Right ventricle myocardium inferior (tissue), 1 donor: ENCODE measurements at places on chromosomes 2 and 18. TPM values are rescaled to one million over a fixed set of nuclear protein-coding genes. Genes with fewer than 3 reads are reported as not detected.
A peak's percentile ranks its signal among the peaks of the same experiment; 100 is the strongest.

- DNase-seq, result no peak
These were observed 178.6 kb downstream of the SEPTIN10 start for GRCh38 chr2:109435066-109435690.

- DNase-seq, result no peak
These were observed 161.4 kb downstream of the MYO3B start for GRCh38 chr2:170339322-170339721.

DNA sequence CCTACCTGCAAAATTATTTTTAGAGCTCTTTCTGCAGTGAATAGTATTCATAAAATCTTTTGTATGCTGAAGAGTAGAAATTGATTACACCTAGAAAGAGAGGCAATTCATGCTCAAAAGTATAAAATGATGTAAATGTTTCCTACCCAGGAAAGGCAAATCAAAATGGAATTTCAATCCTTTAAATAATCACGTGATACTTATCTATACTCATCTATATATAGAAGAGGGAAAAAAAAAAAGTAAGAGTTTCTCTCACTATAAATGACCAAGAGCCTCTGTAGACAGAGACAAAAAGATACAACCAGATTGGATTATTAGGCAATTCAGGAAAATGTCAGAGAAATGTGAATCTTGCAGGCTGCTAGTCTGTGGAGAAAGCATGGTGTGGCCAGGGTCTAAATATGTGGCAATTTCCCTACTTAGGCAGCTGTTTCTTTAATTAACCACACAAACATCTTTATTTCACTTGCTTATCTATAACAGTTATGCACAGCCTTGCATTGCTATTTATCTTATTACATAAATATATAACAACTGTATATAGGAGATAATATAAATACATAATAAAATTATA, 39.5 kb downstream of the METTL8 start:
- DNase-seq, result no peak

- DNase-seq, result no peak
These were observed 5.4 kb downstream of the ZNF521 start for GRCh38 chr18:25346561-25346960.

The SESTD1 gene
- total RNA-seq, result 40.5 TPM

- no peak for DNase-seq
These were observed 31.9 kb upstream of the ATP6V1B1 start for GRCh38 chr2:70903641-70904340.

DNA sequence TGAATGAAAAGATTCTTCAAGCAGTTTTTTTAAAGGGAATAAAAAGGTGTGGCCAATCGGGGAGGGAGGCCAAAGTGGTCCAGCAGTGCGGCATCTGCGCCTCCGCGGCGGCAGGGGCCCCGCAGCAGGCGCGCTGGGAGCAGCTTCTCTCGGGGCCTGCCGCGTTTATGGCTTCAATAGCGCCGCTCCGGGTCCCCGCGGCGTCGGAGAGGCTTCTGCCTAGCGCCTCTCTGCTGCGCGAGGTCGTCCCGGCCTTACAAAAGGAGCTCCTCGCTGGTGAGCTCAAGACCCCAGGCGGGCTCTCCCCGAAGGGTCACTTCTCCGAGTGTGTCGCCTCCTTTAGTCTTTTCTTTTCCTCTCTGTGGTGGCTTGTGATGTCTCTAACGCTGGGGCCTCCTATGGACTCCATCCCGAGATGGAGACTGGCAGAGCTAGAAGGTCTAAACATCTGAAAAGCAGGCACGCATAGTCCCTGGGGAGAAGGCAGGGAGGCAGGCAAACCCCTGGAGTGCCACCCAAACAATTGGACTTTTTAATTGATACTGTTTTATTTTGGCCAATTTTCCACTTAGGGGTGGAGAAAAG, 67.1 kb downstream of the SUMO1 start:
- DNase-seq, result no peak

- peak; percentile 65 for DNase-seq
These were observed 84.1 kb upstream of the EPB41L3 start for GRCh38 chr18:5627776-5628511.

- peak; percentile 32 for DNase-seq
These were observed 167.3 kb upstream of the GLI2 start for GRCh38 chr2:120568089-120568974.

GRCh38 chr2:232104076-232104646, 142.6 kb downstream of the DIS3L2 start:
- no peak for DNase-seq

The PASK gene
- total RNA-seq, result 1.4 TPM

The AQP12A gene
- total RNA-seq, result not detected

DNA sequence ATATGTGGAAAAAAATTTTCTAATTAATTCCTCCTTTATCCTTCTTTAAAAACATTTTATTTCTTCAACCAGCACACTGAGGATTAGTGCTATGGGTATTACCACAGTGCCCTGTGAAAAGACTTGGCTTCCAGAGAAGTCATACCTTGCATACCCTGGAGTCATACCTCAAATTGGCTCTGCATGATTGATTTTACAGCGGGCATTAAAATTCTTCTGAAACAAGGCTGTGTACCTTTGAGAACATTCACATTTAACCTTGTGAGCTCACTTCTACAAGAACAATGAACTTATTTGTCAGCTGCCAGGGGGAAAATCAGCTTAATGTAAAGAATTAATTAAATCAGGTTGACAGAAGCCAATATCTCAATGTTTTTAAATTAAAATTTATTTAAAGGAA, 44.6 kb downstream of the SLC35F5 start:
- DNase-seq, result no peak

DNA sequence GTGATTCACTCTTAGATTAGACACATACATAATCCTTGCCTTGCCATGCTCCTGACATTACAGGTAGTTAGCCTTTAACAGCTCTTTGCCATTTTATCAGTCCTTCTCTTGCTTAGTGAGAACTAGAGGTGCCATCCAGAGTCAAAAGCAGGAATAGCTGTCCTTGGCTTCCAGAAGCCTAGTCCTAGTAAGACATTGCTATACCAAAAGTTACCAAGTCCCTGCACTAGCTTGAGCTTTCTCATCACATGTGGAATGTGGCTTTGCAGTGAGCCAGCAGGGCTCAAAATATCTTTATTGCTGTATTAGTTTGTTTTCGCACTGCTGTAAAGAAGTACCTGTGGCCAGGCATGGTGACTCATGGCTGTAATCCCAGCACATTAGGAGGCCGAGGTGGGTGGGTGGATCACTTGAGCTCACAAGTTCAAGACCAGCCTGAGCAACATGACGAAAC, 104.7 kb upstream of the NOSTRIN start:
- no peak for DNase-seq

- peak; percentile 11 for DNase-seq
These were observed 82.2 kb downstream of the CELF4 start for GRCh38 chr18:37483221-37483971.

DNA sequence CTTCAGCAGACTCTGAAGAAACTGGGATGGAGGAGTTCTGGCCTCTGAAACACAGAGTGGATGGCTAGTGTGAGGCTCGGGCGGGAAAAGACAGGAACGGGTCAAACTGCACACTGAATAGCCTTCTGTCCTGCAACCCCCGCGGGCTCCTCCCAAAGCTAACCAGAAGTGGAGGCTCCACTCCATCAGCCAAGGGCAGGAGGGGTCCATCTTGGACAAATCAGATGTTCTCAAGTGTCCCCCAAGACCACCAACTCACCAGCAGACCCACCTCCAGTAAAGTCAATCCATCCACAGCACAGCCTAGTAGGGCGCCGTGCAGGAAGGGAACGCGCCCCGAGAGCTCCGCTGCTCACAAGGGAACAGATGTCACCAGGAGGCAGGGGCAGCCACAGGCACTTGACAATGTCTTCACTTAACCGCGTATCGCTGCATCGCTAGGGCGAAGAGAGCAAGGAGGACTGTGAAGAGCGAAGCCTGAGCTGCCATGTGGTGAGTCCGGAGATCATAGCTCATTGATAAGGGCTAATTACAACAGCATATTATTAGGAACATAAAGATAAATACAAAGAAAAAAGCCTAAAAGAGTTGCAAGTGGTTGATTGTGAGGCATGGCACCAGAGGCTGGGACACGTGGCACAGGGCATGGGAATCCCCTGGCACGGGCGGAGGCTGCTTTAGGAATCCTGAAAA, 494.6 kb upstream of the MYT1L start:
- DNase-seq, result no peak

The RALB gene
- total RNA-seq, result 52.0 TPM

DNA sequence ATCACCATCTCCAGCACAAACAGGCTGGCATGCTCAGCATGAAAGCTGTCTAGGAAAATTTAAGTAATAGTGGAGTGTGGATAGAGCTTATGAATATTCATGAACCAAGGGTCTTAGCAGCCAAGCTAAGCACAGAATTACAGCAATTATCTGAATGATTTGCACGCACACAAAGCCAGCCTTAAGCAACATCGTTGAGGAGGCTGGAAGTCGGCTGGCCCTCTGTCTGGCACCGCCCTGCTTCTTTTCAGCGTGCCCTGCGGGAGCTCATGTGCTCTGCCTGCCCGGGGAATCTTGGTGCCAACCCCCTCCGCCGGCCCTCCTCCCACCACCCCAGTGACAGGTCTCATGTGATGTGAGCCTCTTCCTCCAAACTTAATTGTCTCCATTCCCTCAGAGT, 540.1 kb downstream of the CMPK2 start:
- no peak for DNase-seq

GRCh38 chr2:98882971-98883779, 52.9 kb downstream of the CRACDL start:
- no peak for DNase-seq

GRCh38 chr2:40202798-40203400, 249.0 kb downstream of the SLC8A1 start:
- no peak for DNase-seq

The POTEF gene
- not detected for total RNA-seq

DNA sequence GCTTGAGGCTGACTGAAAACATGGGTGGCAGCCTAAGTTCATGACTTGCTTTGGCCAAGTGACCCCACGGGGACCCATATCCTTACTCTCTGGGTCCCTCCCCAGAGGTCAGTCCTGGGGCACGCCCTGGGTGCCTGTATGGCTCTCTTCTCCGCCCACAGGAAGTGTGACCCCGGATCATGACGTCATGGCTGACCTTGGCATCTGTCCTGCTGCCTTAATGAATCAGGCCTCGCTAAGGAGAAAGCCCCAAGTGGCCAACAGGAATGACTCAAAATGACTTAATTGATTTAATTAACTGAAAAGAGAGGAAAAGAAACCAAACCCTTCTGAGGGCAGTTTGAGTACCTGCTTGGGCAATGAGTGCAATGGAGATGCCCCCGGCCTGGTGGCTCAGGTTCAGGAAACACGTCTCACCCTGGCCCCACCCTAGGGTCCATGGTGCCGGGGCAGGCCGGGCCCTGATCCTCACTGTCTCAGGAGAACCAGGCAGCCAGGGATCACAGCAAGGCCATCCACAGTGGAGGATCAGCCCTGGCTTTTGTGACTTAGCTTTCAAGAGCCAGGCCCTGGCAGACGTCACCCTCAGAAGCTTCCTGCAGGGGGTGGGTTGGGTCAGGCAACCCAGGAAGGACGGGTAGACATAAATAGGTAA, 112.0 kb downstream of the CYP26B1 start:
- DNase-seq, result no peak

GRCh38 chr2:21052044-21052443, 8.2 kb upstream of the APOB start:
- DNase-seq, result no peak

DNA sequence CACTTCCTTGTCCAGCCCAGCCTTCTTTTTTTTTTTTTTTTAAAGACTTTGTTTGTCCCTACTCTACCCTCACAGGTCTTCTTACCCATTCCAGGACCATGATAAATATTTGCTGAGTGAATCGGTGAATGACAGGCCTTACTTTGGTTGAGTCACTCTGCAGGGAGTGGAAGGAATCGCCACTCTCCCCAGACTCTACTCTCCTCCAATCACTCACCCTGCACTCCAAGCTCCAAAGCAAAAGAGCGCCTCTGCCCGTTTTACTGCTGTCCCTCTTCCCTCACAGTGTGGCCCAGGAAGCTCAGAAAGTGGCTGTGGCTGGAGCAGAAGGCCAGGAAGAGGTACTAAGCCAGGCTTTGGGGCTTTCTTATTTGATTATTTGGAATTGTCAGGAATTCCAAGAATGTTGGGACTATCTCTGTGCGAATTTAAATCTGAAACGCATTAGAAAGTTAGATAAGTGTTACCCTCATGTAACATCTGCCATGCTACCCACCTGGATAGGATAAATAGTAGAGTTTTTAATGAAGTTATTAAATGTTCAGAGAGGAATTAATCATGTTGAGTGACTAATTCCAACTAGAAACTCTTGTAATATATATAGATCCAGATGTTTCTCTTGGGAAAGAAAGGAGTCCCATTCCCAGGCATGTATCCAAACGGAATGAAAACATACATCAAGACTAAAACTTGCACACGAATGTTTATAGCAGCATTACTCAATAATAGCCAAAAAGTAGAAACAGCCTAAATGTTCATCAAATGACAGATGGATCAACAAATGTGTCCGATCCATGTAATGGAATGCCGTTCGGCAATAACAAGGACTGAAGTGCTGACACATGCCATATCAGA, 43.0 kb upstream of the CHMP1B start:
- DNase-seq, result no peak

The ZC3H15 gene
- total RNA-seq, result 27.2 TPM
